ENCODE measurements at places on chromosomes 4 and X.

DNA sequence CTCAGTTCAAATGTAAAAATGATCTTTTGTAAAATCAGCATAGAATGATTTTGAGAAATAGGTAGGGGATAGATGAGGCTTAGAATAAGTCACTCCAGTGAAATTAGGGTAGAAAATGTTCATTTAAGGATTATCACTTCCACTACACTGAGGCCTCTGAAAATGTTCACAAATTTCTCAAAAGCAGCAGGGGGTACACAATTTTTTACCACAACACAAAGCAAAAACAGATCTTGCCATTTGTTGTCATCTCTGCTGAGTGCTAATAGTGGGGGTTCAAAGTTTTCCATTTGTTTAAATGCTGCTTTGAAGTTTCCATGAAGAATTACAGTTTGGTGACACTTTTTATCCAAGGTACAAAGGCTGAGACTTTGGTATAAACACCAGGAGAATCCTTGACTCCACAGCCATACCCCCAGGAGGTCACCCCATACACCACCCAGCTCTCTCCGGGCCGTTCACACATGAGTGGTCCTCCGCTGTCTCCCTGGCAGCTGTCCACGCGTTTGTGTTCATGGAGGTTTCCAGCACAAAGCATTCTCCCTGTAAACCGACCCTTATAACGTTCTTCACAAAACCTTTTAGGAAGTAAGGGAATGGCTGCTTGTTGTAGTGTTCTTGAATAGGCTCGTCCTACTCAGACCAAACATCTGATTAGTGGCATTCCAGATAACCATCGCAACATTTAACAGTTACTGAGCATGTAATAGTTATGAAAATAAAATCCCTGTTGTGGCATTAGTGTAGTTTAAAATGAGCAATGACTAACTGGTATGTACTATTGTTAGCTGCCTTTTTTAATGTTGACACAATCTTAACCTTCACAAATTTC is 71.0 kb downstream of the PRSS12 start:
- no peak for DNase-seq

DNA sequence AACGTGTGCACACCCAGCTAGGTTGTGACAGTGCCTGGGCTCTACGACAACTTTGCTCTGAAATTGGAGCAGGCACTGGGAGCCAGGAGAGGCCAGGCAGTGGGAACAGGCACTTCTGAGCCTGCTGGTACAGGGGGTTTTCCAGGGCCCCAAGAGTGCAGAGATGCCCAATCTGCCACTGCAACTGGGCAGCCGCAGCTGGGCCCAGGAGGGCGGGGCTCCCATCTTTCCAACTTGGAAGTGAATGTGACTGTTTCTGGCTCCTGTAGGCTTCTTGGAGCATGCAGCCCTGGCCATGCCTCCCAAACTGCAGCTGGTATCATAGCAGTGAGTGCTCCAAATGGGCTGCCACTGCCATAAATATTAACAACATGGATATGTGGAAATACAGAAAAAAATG is 465.1 kb upstream of the PABPC4L start:
- no peak for DNase-seq

GRCh38 chrX:96438803-96439202 is 245.8 kb upstream of the DIAPH2 start:
- no peak for DNase-seq

- no peak for DNase-seq
Observed at GRCh38 chr4:25310066-25310802, 2.3 kb upstream of the ZCCHC4 start.

GRCh38 chr4:1959104-1959384 is 49.7 kb downstream of the NELFA start:
- no peak for DNase-seq

- DNase-seq = no peak
Observed at GRCh38 chr4:153112041-153112441, 92.2 kb upstream of the TRIM2 start.

GRCh38 chrX:148763896-148764295 is 263.5 kb downstream of the AFF2 start:
- no peak for DNase-seq

All from stimulated activated CD4-positive, alpha-beta T cell treated with anti-CD3 and anti-CD28 coated beads, Interleukin-12 subunit alpha, Interleukin-12 subunit beta, amount 100 ng/mL, for 24 hours (primary cell).